Activated T-cell treated with anti-CD3 and anti-CD28 coated beads for 4 hours (primary cell): ENCODE measurements at places on chromosomes 6 and 20.

DNA sequence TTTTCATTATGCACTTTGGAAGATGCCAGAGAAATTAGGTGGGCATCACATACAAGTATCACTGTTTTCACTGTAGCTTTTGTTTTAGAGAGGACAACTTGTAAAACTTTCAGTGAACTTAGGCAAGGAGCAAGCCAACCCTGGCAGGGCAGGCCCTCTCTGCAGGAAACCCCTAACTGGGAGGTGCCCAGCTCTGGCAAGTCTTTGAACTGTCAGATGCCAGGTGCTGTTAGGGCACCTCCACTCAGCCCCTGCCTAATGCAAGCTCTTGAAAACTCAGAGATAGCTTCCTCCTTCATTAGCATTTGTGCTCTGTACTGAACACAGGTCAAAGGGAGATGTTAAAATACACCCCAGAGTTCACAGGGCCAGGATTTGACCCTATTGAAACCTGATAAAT, 774.2 kb upstream of the FLRT3 start:
- DNase-seq: no peak

DNA sequence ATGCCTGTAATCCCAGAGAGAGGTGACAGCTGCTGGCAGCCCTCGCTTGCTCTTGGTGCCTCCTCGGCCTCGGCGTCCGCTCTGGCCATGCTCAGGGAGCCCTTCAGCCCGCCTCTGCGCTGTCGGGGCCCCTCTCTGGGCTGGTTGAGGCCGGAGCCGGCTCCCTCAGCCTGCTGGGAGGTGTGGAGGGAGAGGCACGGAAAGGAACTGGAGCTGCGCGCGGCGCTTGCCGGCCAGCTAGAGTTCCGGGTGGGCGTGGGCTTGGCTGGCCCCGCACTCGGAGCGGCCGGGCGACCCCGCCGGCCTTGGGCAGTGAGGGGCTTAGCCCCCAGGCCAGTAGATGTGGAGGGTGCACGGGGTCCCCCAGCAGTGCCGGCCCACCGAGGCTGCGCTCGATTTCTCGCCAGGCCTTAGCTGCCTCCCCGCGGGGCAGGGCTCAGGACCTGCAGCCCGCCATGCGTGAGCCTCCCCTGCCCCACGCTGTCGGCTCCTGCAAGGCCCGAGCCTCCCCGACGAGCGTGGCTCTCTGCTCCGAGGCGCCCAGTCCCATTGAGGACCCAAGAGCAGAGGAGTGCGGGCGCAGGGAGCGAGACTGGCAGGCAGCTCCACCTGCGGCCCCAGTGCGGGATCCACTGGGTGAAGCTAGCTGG, 34.6 kb downstream of the C6orf52 start:
- DNase-seq: no peak

DNA sequence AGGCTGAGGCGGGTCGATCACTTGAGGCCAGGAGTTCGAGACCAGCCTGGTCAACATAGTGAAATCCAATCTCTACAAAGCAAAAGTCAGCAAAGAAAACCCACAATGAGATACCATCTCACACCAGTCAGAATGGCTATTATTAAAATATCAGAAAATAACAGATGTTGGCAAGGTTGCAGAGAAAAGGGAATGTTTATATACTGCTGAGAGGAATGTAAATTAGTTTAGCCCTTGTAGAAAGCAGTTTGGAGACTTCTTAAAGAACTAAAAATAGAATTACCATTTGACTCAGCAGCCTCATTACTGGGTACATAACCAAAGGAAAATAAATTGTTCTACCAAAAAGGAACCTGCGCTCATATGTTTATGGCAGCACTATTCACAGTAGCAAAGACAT, 16.7 kb upstream of the GCM1 start:
- no peak for DNase-seq

- DNase-seq: no peak
These were observed 131.2 kb upstream of the RPS6KA2 start for GRCh38 chr6:166758136-166758704.

- no peak for DNase-seq
These were observed 71.4 kb downstream of the SOBP start for GRCh38 chr6:107561306-107561705.

DNA sequence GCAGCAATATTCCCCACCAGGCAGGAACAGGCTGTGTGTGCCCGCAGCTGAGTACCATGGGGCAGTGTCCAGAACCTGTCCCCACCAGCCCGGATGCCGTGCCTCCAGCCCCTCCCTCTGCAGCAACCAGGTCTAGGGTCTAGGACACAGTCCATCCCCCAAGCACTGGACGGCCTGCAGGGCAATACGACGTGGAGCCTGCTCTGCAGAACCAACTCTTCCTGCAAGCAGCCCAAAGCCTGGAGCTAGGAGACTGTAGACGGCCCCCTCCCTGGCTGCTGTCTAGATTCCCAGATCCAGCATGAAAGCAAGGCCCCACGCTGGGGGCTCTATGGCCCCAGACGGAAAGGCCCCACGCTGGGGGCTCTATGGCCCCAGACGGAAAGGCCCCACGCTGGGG, 128.2 kb upstream of the AFDN start:
- no peak for DNase-seq

DNA sequence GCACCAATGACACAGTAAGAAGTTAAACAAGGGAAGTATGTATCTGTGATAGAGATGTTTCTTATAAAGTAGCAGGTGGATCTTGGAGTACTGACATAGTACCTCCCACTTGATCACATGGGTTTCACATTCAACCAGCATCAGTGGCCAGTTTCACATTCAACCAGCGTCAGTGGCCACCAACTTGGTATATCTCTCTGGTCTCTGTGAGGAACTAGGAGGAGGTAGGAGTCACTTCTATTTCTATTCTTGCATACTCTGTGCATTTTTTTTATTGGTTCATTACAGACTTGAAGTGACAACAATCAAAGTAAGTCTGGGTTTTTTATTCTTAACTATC, 200.3 kb upstream of the SIM1 start:
- no peak for DNase-seq

DNA sequence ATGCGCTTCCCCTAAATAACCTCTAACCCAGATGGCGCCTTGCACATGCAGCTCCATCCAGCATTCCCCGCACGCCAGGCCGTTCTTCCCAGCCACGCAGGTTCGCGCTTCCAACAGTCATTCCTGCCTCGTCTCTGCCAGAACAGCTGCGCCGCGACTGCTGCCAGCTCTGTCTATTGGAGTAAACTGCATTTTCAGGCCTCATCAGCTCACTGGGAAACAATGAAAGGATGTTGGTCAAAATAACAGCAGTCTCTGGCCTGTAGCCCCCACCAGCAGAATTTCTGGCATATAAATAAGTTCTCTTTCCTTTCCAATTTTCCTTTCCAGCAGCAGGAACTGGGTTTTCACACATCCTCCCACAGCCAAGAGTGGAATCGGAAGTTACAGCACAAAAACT, 14.6 kb downstream of the NRSN1 start:
- DNase-seq: no peak

GRCh38 chr6:79646006-79646405, 14.9 kb downstream of the SH3BGRL2 start:
- no peak for DNase-seq

GRCh38 chr6:84204011-84204410, 23.4 kb downstream of the CEP162 start:
- no peak for DNase-seq

- no peak for DNase-seq
These were observed 235.7 kb upstream of the ZNF217 start for GRCh38 chr20:53829255-53829723.

DNA sequence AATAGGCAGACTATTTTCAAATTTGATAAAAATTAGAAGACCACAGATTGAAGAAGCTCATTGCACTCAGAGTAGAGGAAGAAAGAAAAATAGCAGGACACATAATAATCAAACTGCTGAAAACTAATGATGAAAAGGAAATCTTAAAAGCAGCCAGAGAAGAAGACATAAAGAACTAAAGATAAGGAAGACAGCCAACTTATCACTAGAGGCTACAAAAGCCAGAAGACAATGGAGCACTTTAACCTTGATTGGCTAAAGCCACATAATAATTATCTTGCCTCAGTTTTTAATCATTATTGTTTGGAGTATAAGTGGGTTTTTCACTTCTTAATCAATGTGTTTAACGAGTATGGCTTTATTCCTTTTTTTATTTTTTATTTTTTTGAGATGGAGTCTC, 397.6 kb downstream of the RNF144B start:
- DNase-seq: no peak

DNA sequence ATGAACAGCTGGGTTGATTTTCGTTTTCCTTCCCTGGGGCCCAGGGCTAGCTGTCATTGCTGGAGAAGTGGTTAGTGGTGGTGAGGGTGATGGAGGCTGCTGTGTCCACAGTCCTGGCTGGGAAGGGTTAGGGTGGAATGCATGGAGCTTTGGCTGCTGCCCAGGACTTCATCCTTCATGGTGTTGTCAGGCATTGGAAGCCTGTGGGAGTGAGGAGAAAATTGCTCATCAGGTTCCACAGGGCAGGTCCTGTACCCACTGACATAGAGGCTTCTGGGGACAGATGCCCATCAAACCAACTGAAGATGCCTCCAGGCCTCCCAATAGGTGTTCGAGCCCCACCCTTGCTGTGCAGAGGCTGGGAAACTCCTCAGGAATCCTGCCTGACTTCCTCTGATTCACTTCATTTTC, 262.4 kb upstream of the SUPT3H start:
- DNase-seq: no peak

GRCh38 chr6:36094753-36095496, 35.4 kb upstream of the MAPK13 start:
- DNase-seq: peak; percentile 80

GRCh38 chr6:35413911-35414310, 38.2 kb upstream of the FANCE start:
- no peak for DNase-seq

GRCh38 chr6:91633374-91634111, 1046.7 kb upstream of the MAP3K7 start:
- no peak for DNase-seq

DNA sequence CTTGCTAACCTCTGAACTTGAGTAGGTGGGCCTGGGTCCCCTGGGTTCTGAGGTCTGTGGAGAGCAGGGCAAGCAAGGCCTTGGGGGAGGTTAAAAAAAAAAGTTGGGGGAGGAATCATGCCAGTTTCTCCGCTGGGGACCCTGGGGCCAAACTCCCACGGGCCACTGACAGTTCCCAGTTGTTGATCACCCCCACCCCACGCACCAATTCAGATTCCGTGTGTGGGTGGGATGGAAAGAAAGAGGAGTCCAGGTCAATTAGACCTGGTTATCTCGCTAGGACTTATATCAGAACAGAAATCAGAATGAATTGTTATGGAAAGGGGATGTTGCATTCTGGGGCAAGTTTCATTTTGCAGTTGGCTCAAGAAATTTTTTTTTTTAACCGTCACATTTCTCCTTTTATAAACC, 46.7 kb upstream of the SUPT3H start:
- DNase-seq: no peak

DNA sequence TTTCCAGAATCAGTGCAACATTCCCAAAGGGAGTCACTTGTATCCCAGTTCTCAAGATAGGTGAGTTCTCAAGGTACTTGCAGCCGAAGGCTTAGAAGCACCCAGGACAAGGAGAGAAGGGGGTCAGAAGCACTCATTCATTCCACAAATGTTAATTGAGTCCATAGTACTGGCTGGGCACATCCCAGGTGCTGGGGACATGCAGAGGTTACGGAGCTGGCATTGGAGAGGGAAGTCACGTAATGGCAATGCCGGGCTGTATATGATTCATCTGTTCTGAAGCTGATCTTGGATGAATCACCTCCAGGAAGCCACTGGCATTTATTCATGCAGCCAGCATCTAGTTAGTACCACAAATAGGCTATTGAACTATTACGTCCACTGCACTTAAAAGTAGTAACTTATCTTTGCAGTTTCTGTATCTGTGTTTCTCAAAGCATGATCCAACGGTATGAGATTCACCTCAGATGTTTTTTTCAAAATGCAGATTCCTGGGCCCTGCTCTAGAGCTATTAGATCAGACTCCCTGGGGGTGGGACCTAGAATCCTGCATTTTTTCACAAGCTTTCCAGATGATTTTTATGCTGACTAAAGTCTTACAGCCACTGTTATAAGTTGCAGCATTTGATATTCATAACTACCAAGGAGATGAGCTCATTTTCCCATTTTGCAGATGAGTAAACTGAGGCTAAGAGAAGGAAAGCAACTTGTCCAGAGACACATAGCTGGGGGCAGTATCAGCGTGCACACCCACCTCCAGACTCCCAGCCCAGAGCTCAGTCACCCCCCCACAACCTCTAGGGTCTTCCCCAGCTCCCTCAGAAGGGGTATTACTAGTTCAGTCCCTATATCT, 44.1 kb upstream of the ID1 start:
- no peak for DNase-seq

GRCh38 chr6:30678964-30679726, 6.3 kb upstream of the DHX16 start:
- DNase-seq: peak; percentile 88

- DNase-seq: no peak
These were observed 43.1 kb downstream of the SLX4IP start for GRCh38 chr20:10478205-10478604.

- no peak for DNase-seq
These were observed 29.2 kb upstream of the SSR1 start for GRCh38 chr6:7341989-7342742.

- DNase-seq: no peak
These were observed at the start of gene HLA-DQB2 for GRCh38 chr6:32763421-32763820. HLA-DQB2 (minus strand) TSS chr6:32763532; CDS start chr6:32763470, 62 bp downstream.

- DNase-seq: no peak
These were observed 29.2 kb downstream of the TAF11 start for GRCh38 chr6:34858681-34859080.
